ENCODE measurements at places on chromosomes 1 and 21. TPM values are rescaled to one million over a fixed set of nuclear protein-coding genes. Genes with fewer than 3 reads are reported as not detected.

DNA sequence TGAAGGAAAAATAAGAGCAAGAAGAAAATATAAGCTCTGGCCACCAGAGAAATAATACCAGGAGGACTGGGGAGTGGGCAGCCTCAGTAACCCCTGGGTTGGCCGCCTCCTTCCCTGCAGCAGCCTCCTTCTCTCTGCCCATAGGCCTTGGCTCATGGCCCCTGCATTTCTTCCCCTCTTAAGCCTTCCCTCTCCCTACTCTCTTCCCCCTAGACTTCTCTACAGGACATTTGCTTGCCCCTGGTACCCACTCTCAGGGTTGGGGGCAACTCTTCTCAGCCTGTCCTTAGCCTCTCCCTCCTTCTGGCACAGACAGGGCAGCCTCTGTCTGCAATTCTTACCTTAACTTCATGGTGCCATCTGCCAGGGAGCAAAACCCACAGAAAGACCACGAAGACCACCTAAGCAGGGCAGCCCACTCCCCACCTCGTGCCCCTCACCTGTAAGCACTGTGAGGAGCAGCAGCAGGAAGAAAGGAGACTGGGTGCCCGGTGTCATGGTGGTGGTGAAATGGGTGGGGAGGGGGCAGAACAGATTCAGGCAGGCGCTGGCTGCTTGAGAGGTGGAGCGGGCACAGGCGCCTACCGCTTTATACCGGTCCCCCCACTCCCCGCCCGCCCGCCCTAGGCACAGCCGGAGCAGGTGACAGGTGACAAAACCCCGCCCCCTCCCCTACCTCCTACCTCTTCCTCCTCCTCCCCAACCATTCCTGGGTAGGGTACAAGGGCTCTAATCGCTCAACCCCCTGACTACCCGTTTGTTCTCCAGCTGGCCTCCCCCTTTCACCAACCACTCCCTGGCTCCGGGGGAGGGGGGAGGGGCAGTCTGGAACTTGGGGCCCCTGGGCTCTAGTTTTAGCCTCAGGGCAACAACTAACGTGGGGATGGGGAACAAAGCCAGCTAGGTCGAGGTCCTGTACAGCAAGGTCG, 15.1 kb downstream of the THBS3 start:
- peak overlapping the region; percentile 96 for H3K27ac ChIP-seq
- H3K4me3 ChIP-seq = peak overlapping the region; percentile 45
- DNase-seq = peak; percentile 86
- H3K36me3 ChIP-seq = no peaks in the 10 kb centered on the region

GRCh38 chr1:17591814-17592430, 52.4 kb downstream of the ARHGEF10L start:
- peak overlapping the region; percentile 95 for H3K27ac ChIP-seq
- H3K27me3 ChIP-seq = no peaks in the 10 kb centered on the region
- no peaks in the 10 kb centered on the region for H3K36me3 ChIP-seq

The EXO1 gene
- 0.98 TPM for total RNA-seq

DNA sequence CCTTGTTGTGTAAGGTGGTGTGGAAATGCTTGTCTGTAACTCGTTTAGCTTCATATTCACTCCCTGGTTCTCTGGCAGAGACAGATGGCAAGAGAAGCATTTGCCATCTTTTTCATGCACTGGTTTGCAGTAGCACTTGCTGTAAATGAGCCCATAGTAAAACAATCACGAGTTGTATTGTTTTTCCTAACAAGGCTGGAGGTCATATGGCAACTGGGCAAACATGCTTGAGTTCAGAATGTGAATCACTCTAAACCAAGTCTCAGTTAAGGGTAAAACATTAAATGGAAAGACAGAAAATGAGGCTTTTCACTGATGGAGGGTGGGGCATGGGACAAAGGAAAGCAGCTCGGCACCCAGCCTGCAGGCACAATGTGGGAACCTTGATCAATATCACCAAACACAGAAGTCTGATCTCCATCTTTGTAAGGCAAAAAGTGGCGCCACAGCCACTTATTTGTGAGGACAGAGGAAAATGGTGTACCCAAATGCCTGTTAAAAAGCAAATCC, 26.5 kb upstream of the LPAR3 start:
- no peak overlapping the region for H3K4me3 ChIP-seq
- H3K4me1 ChIP-seq = no peaks in the 10 kb centered on the region
- DNase-seq = no peak

DNA sequence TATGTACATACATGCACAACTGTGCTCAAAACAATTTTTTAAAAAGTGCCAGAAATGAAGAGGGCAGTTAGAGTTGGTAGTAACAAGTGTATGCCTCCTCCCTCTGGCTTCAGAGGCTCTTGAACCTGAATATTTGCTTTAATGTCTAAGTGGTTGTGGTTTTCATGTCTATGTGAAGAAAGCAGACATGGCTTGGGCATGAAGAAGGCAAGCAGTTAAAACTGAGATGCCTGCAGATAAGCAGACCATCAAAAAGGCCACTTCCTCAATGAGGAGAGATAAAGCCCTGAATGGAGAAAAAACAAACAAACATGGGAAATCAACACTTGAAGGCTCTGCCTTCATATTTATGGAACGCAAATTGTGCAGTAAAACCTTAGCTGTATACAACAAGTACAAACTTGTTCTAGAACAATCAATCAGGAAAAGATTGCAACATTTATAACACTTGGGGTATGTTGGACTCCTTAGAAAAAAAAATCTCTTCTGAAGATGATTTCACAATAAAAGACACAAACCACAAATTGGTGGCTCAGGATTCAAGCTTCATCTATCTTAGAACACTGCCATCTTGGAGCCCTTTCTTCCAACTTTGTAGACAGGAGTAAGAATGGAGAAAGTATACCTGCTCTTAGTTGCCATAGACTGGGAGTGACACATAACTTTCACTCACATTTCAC, 52.7 kb upstream of the PLA2G4A start:
- H3K4me3 ChIP-seq = no peak overlapping the region
- H3K36me3 ChIP-seq = no peaks in the 10 kb centered on the region
- no peaks in the 10 kb centered on the region for H3K4me1 ChIP-seq
- no peak overlapping the region for H3K27ac ChIP-seq
- H3K27me3 ChIP-seq = no peaks in the 10 kb centered on the region
- DNase-seq = no peak

DNA sequence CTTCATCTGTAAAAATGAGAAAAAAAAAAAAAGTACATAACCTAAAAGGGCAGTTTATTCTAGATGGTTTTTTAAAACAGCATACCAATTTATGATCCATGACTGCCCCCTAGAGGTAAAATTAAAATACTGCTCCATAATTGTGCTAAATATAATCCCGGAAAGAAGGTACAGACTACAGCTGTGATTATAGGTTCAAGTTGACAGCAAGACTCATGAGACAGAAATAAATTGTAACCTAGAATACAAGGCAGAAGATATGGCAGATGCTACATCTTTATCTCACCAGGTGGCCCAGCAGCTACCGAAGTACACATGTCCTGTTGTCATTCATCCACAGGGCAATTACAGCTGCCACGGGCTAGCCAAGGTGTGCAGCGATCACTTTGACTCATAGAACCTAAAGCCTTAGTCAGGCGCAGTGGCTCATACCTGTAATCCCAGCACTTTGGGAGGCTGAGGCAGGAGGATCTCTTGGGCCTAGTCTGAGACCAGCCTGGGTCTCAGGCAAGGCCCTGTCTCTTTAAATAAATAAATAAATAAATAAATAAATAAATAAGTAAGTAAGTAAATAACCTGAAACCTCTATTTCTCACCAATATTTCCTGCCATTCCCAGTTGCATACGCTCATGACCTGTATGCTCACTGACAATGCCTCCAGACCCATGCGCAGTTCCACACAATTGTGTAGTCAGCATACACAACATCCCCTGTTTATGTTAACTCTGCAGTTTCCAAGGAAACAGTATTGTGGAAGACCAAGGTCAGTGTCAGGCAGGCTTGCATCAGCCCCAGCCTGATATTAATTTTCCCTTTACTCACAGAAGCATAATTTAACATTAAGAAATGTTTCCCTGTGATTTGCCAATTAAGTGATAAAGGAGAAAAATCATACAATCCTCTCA, 18.3 kb upstream of the PPIE start:
- H3K4me1 ChIP-seq = no peaks in the 10 kb centered on the region
- DNase-seq = no peak
- no peak overlapping the region for H3K27ac ChIP-seq
- H3K27me3 ChIP-seq = no peaks in the 10 kb centered on the region

The TRABD2B gene
- total RNA-seq = 1.1 TPM

The SGIP1 gene
- 22.8 TPM for total RNA-seq

The LCE1E gene
- not detected for total RNA-seq

DNA sequence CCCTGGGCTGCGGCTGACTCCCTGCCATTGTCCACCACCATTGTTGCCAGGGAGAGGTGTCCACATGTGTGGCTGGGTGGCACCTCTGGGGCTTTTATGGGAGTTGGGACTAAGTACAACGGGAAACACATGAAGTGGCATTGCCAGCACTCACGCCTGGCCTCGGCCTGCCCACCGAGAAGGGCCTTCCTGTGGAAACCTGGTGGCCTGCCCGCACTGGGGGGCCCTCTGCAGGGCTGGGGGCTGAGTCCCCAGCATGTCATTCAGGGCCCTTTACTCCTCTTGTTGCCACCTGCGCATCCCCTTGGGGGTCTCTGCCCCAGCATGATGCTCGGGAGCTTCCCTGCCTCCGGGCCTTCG, 35.5 kb upstream of the RUNX3 start:
- no peak overlapping the region for H3K27ac ChIP-seq
- H3K4me3 ChIP-seq = no peak overlapping the region
- no peaks in the 10 kb centered on the region for H3K27me3 ChIP-seq
- no peaks in the 10 kb centered on the region for H3K4me1 ChIP-seq

The NBPF10 gene
- 2.4 TPM for total RNA-seq

DNA sequence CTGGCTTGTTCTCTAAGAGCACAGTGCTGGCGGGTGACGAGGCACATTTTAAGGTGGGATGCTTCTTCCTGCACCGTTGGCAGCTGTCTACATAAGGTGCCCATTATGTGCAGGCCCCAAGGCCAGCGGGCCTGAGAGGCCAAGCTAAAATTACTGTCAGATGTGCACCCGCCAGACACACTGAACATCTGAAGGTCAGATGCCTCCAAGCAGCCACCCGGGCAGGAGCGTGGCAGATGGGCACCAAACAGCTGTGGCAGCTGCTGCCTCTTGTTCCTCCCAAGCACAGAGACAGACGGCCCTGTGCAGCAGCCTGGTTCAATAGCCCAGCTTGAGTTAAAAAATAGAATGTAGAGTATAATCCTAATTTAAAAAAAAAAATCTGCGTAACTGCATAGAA, 211.9 kb upstream of the EDN2 start:
- no peaks in the 10 kb centered on the region for H3K4me1 ChIP-seq
- H3K36me3 ChIP-seq = no peaks in the 10 kb centered on the region
- DNase-seq = no peak
- no peaks in the 10 kb centered on the region for H3K27me3 ChIP-seq
- H3K4me3 ChIP-seq = no peak overlapping the region
- no peak overlapping the region for H3K27ac ChIP-seq

The AMY1A gene
- total RNA-seq = not detected

DNA sequence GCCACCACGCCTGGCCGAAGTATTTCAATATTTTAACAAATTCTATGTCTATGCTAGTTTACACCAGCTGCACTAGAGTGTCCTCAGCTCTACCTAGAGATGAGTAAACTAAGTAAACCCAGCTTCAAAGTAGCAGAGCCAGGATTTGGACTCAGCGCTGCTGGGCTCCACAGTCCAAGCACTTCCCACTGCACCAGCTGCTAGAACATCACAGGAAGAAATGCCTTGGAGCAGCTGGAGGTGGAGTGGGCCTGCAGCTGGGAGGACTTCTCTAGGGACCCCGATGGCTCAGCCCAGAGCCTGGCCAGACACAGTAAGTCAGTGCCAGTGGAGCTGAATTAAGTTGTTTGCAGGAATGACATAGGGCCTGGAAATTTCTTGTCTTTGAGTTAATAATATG, 10.2 kb upstream of the SMIM12 start:
- no peaks in the 10 kb centered on the region for H3K27me3 ChIP-seq
- no peak overlapping the region for H3K27ac ChIP-seq
- no peak overlapping the region for H3K4me3 ChIP-seq
- DNase-seq = no peak
- H3K4me1 ChIP-seq = peaks cover 8% of the 10 kb centered on the region

DNA sequence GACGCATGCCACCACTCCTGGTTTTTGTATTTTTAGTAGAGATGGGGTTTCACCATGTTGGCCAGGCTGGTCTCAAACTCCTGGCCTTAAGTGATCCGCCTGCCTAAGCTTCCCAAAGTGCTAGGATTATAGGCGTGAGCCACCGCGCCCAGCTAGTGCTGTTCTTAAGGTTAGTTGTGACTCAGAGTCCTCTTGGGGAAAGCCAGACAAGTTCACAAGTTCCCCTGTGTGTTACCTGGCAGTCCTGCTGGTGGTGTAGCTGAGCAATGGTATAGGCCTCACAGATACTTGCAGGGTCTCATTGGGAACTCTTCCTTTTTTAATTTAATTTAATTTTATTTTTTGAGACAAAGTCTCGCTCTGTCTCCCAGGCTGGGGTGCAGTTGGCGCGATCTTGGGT, 10.6 kb downstream of the CFAP126 start:
- no peak for DNase-seq
- H3K27me3 ChIP-seq = no peaks in the 10 kb centered on the region
- no peaks in the 10 kb centered on the region for H3K36me3 ChIP-seq
- no peaks in the 10 kb centered on the region for H3K4me1 ChIP-seq
- no peak overlapping the region for H3K27ac ChIP-seq

- peaks cover 21% of the 10 kb centered on the region for H3K4me1 ChIP-seq
- no peaks in the 10 kb centered on the region for H3K27me3 ChIP-seq
- no peak for DNase-seq
- no peak overlapping the region for H3K4me3 ChIP-seq
- no peaks in the 10 kb centered on the region for H3K36me3 ChIP-seq
- H3K27ac ChIP-seq = peak overlapping the region; percentile 80
Observed at GRCh38 chr1:3312310-3312897, 142.1 kb upstream of the ARHGEF16 start.

GRCh38 chr1:14794906-14795305, 196.4 kb downstream of the KAZN start:
- H3K4me1 ChIP-seq = no peaks in the 10 kb centered on the region
- H3K27ac ChIP-seq = no peak overlapping the region
- H3K4me3 ChIP-seq = no peak overlapping the region

The KCNC4 gene
- total RNA-seq = 4.4 TPM

DNA sequence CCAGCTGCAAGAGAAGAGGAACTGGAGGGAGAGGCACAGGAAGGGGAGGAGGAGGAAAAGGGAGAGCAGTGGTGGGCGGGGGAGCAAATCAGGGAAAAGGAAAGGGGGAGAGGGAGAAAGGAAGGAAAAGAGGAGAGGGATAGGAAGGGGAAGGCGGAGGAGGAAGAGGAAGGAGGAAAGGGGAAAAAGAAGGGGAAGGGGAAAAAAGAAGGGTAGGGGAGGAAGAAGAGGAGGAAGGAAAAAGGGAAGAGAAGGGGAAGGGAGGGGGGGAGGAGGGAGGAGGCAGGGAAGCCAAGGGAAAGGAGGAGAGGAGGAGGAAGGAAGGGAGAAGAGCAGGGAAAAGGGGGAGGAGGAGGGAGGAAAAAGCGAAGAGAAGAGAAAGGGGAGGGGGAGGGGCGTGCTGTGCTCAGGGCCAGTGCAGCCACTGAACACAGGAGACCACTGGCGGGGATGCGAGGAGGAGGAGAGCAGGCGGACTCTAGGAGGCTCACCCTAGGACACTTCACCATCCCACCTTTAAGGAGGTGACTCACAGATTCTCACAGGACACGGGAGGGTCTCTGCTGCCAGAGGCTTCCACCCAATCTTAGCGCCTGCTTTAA, 33.1 kb downstream of the PGBD5 start:
- no peak overlapping the region for H3K4me3 ChIP-seq
- H3K27ac ChIP-seq = no peak overlapping the region
- no peaks in the 10 kb centered on the region for H3K27me3 ChIP-seq
- no peaks in the 10 kb centered on the region for H3K36me3 ChIP-seq
- no peaks in the 10 kb centered on the region for H3K4me1 ChIP-seq
